Suppressor macrophage (primary cell): ENCODE measurements at places on chromosomes 7 and 10.
A peak's percentile ranks its signal among the peaks of the same experiment; 100 is the strongest.

- DNase-seq: peak; percentile 91
Measured at GRCh38 chr10:128049226-128050120, 76.8 kb downstream of the MKI67 start.

GRCh38 chr7:139394540-139394939, 34.8 kb downstream of the LUC7L2 start:
- no peak for DNase-seq

GRCh38 chr10:62047960-62048383, 146.5 kb downstream of the ARID5B start:
- no peak for DNase-seq

- DNase-seq: no peak
Measured at GRCh38 chr10:113895018-113895417, 40.6 kb downstream of the NHLRC2 start.

DNA sequence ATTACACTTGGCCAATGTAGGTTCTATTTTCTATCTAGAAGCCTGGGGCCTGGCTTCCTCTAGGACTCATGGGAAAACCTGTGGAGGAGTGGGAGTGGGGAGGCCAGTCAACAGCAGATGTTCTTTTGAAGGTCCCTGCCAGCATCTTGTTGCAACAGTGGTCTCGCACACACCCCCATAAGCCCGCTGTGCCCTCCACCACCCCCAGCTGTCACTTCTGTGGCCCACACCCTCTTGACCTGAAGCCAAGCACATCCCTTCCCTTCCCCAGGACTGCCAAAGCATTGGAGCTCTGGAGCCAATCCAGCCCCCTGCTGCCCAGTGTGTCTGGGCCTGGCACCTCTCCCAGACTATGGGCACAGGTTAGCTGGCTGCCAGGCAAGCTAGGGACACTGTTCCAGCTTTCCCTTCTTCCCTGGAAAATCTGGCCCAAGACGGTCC, 1.9 kb upstream of the STX1A start:
- no peak for DNase-seq

GRCh38 chr7:102234131-102234530, 52.5 kb upstream of the SH2B2 start:
- DNase-seq: no peak

- no peak for DNase-seq
Measured at GRCh38 chr10:114925587-114926586, 12.1 kb upstream of the TRUB1 start.

GRCh38 chr7:1966631-1967200, 266.0 kb downstream of the MAD1L1 start:
- DNase-seq: no peak

GRCh38 chr10:95501203-95502094, 59.7 kb downstream of the SORBS1 start:
- DNase-seq: no peak

- no peak for DNase-seq
Measured at GRCh38 chr10:10092581-10092980, 925.1 kb upstream of the CELF2 start.

- DNase-seq: no peak
Measured at GRCh38 chr7:92485267-92485892, 7.6 kb upstream of the ERVW-1 start.

GRCh38 chr10:87713707-87714106, 54.0 kb downstream of the PAPSS2 start:
- no peak for DNase-seq

GRCh38 chr10:12710594-12711349, 290.7 kb downstream of the CCDC3 start:
- peak; percentile 78 for DNase-seq

GRCh38 chr10:20995123-20995987, 98.2 kb upstream of the NEBL start:
- no peak for DNase-seq

GRCh38 chr10:12025591-12025990, 17.0 kb downstream of the UPF2 start:
- DNase-seq: no peak

GRCh38 chr10:409408-410040, 274.3 kb downstream of the ZMYND11 start:
- no peak for DNase-seq

DNA sequence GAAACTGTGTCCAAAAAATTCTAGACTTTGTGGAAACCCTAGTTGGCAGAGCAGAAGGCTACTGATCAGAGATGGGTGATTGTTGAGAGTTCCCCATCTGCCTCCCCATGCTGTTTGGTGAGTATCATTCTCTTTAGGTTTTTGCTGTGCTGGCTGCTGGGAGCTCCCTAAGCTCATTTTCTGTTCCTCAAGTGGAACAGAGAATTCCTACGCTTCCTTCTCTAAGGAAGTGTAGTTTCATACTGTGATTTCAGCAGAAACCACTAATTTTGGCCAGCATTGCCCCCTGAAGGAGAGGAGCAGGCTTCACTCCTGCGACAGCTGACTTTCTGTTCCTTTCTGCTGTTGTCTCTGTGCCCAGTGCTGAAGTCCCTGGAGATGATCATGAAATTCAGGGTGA, 355.3 kb upstream of the NPVF start:
- peak; percentile 11 for DNase-seq

GRCh38 chr7:32223721-32224120, 153.5 kb upstream of the PDE1C start:
- no peak for DNase-seq

DNA sequence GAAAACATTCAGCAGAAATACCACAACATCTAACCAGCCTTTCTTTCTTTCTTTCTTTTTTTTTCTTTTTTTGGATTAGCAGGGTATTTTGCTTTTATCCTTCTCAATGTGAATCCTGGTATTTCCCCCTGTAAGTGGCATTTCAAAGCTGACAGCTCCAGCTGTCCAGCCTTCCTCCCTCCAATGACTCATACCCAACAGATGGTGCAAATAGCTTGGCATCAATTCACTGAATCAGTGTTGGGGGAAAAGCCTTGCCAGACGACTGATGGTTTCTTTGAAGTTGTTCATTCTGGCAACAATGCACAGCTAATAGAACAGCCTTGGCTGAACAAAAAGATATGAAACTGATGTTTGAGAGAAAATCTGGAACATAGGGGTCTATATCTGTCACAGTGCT, 316.8 kb upstream of the STEAP1 start:
- DNase-seq: no peak

DNA sequence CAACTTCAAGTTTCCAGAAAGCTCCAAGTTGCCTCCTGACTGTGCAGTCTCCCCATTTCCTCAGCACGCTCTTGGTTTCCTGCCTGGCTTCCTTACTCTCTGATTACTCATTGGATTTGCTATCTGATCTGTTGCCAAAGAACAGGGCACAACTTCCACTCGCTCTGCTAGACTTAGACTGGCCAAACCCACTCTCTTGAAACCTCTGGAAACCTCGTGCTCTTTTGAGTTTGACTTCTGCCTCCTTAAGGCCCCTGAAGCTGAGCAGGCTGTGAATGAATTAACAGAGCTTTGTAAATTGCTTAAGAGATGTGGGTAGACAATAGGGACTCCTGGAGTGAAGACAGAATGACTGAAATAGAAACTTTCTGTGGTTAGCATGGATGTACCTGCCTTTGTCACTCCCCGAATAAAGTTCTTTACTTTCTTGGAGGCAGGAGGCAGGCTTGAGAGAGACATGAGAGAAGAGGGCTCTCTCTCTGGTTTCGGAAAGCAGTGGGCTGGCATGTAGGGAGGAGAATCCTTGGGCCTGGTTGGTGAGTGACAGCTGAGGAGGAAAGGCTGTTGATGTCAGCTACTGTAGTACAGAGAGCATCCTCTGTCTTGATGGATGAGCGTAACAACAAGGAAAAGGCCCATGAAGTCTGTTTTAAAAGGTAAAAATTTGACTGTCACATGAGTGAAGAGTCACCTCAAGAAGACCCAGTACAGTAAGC, 70.8 kb downstream of the CHN2 start:
- DNase-seq: peak; percentile 45

DNA sequence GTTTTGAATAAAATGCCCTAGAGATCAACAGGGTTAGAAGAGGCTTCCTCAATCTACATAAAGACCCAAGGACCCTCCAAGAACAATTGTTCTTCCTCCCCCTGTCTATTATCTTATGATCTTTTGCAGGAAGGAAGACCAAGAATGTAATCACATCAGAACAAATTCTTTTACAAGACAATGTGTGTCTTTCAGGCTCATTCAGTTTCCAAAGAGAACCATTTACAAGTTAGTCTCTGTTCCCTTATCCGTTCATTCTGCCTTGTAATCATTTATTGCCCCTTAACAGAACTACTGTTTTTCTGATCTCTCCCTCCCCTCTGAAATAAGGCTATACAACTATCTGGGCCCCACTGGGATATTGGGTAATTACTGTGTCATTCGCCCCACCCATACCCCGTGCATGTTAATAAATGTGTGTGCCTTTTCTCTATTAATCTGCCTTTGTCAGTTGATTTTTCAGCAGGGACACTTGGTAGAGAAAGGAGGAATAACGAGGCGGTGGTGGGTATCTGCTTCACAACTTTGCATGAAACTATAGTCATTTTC, 5.7 kb upstream of the MKRN1 start:
- no peak for DNase-seq

DNA sequence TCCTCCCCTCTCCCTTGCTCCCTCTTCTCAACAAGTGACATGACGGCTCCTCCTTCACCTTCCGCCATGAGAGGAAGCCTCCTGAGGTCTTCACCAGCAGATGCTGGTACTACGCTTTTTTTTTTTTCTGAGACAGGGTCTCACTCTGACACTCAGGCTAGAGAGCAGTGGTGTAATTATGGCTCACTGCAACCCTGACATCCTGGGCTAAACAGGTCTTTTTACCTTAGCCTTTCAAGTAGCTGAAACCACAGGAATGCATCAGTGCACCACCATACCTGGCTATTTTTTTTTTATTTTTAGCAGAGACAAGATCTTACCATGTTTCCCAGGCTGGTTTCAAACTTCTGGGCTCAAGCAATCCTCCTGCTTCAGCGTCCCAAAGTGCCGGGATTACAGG, 43.6 kb downstream of the MDH2 start:
- no peak for DNase-seq

DNA sequence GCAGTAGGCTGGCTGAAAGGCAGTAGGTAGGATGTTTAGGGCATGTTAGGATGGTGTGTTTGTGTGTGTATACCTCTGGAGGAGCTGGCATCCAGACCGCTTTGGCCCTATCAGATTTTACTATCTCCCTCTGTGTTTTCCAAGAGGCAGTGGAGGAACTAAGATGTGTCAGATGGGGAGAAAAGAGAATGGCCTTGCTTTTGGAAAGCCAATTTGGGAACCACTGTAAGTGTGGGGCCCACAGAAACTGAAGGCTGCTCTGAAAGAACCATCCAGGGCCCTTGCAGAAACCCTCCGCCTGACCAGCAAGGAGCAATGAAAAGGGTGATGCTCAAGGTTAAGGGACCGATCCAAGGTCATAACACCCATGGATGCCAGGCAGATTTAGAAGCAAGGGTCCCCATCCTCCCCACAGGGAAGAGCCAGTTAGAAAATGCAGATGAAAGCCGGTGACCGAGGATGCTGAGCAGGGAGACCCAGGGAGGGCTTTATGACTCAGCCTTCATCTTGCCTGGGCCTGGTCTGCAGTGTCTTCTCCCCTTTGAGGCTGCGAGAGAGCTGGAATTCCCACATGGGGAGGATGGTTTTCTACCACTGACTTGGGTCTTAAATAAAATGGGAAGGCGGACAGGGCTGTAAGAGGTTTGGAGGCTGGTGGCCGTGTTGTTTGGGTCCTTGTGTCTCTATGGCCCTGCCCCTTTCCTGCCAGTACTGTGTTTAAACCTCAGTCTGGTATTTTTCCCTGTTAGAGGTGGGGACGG, 275.8 kb downstream of the LRMDA start:
- DNase-seq: no peak

GRCh38 chr7:20223356-20223755, 6.2 kb upstream of the MACC1 start:
- DNase-seq: no peak

DNA sequence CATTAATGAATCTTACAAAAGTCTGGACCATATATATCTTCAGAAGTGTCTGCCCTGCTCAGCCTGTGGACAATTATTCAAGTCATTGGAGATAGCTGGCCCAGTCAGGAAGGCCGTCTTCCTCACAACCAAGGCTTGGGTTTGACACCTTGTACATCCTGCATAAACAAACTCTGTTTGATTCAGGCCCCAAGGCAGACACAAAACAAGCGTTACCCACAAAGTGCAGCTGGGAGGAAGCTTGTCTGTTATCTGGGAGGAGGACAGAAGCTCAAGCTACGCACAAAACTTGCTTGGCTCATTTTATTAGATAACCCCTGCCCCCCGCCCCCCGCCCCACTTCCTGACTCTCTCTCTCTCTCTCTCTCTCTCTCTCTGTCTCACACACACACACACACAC, 166.9 kb upstream of the WDR11 start:
- no peak for DNase-seq

- peak; percentile 45 for DNase-seq
Measured at GRCh38 chr10:132497063-132497680, 40.4 kb upstream of the INPP5A start.

DNA sequence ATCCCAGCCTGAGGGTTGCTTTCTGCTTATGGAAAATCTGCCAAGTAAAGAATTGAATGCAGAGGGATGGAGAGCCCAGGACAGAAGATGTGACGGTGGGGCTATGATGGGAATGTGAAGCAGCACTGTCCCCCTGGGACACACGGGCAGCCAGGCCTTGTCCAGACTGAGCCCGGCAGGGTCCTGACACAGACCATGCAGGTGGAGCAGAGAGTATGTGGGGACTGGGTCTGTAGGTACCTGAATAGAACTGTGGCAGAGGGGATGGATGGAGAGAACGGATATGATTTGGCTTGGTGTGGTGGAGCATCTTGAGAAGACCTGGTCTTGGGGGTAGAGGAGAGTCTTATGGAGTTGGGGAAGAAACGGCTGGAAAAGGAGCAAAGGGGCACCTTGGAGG, 732 bp upstream of the LRRC18 start:
- no peak for DNase-seq

DNA sequence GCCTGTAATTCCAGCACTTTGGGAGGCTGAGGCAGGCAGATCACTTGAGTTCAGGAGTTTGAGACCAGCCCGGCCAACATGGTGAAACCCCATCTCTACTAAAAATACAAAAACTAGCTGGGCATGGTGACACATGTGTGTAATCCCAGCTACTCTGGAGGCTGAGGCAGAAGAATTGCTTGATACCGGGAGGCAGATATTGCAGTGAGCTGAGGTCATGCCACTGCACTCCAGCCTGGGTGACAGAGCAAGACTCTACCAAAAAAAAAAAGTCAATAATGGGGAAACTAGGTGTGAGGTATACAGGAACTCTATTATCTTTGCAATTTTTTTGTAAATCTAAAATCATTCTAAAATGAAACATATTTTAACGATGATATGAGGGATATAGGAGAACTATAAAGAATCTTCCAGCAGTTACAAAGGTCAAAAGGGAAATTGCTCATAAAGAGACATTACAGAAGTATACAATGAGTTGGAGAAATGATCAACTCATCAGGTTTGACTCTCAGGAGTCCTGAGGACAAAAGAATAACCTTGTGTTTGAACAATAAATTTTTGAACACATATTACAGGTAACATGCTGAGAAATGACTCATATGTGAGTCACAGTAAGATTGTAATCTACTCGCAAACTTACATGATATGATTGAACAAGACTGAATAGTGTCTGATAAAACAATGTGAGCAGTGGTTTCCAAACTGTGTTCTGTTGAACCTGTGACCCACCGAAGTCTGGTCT, 272.6 kb downstream of the FGFR2 start:
- DNase-seq: no peak
